M059J (cell line): ENCODE measurements at places on chromosomes 12 and 14.

DNA sequence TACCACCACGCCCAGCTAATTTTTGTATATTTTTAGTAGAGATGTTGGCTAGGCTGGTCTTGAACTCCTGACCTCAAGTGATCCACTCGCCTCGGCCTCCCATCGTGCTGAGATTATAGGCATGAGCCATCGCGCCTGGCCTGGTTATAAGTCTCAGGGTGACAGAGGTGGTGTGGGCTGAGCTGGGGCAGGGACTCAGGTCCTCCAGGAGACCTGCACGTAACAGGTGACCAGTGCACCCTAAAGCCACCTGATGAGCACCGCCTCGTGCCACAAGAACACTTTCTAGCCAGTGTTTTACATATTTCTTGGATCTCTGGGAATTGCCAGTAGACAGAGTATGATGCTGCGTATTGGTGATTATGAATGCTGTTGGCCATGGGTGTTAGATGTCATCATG, 136.5 kb upstream of the CPM start:
- DNase-seq = no peak

GRCh38 chr14:94041551-94042346, 15.6 kb downstream of the OTUB2 start:
- DNase-seq = no peak

DNA sequence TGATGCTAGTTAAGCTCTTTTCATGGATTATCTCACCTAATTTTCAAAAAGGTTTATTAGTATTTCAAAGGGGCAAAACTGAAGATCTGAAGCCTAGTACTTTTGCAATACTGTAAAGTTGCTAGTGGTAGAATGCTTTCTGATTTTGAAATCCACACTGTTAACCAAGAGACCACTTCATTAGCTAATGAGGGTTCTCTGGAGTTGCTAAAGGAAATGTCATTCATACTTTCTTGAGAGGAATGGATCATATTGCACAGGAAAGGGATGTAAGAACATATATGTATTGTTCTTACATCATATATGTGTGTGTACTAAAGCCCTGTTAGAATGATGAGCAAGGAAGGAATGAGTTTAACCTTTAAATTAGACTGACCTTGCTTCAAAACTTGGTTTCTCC, 39.0 kb upstream of the LDHB start:
- DNase-seq = no peak

DNA sequence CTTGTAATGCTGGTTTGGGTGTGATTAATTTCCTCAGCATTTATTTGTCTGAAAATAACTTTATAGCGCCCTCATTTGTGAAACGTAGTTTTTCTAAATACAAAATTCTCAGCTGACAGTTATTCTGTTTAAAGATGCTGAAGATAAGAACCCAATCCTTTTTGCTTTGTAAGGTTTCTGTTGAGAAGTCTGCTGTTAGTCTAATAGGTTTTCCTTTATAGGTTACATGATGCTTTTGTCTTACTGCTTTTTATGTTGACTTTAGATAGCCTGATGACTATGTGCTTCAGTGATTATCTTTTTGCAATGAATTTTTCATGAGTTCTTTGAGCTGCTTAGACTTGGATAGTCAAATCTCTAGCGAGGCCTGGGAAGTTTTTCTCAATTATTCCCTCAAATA, 168.6 kb upstream of the PDE3A start:
- DNase-seq = no peak

DNA sequence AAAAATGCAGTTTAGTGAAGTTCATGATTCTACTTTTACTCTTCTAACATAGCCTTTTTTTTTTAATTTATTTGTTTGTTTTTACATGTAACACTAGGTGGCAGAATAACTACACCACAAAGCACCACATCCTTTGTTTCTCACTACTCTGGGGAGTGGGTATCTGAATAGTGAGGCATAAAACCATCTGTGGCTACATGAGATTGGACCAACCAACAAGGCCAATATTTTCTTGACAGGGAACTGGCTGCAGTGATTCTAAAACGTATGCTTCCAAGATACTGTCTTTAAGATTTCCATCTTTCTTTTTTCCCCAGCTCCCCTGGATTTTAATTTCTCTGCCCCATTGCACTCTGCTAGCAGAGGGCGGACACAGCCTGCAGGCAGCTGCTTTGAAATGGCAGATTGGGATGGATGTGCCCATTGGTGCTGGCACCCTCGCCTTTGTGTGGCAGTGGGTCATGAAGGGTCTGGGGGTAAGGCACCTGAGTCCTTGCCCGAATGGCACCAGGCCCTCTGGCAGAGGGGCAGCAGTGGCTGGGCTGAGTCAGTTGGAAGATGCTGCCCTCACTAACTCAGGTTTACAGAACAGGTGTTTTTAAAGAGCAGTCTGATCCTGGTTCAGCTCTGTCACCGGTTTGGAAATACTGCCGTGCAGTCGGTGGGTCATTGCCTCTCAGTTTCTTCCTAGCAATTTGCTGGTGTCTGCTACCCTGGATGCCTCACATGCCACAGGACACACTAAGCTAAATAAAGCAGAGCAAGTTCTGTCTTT, 429.1 kb downstream of the RAD51B start:
- peak; percentile 74 for DNase-seq
